ELR (cell line): ENCODE measurements at places on chromosomes 16 and 17.

GRCh38 chr17:79806863-79807720 lies 10.2 kb upstream of the CBX8 start:
- DNase-seq, result no peak

- peak; percentile 50 for DNase-seq
Measured at GRCh38 chr16:4358831-4359561, 7.9 kb upstream of the PAM16 start.

DNA sequence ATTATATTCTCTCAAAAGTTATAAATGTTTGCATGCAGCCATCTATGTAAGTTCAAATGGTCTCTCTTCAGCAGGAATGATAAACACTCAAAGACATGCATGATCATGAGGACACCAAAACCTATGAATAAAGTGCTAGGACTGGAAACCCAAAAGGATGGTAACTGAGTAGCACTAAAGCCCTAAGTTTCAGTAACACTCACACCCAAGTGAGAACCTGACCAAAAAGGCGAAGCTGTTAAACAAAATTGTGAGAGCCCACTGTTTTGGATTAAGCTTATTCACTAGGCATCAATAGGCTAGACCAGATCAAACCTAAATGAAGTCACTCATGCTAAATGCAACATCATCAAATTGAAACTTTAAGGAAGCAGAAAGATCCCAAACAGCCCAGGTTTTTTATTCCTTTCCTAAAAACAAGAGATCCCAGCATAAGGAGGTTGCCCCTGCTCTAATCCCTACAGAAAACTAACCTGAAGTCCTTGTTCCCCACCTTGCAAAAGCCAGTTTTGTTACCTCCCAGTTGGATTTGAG lies 42.4 kb downstream of the GLG1 start:
- DNase-seq, result no peak

GRCh38 chr16:49473131-49473530 lies 99.5 kb downstream of the C16orf78 start:
- no peak for DNase-seq

GRCh38 chr16:82735186-82735585 lies 108.4 kb downstream of the CDH13 start:
- no peak for DNase-seq

DNA sequence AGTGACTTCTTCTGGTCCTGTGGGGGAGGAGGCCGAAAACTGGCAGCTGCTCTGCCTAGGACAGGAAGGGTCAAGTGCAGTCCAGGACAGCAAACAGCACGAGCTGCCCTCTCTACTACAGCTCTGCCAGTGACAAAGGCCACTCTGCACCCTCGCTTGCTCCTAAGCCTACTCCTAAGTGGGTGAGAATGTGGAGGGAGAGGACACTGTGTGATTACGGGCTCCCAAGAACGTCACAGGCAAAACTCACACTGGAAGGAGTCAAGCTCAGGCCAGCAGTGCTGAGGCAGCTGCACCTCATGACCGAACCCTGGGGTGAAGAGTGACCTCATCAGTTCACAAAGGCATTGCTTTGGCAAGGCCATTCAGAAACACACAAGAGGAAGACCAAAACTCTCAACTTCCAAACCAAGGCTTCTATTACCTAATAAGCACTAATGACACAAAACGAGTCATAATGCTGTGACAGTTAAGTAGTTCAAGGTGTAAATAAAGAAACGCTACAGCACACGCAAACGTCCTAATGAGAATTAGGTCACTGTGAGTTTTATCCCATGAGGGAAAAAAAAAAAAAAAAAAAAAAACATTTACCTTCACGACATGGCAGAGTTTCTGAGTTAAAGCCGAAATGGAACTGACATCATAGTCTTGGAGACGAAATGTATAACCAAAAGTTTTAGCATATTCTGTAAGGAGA lies 35.1 kb downstream of the MARF1 start:
- DNase-seq, result peak; percentile 14

DNA sequence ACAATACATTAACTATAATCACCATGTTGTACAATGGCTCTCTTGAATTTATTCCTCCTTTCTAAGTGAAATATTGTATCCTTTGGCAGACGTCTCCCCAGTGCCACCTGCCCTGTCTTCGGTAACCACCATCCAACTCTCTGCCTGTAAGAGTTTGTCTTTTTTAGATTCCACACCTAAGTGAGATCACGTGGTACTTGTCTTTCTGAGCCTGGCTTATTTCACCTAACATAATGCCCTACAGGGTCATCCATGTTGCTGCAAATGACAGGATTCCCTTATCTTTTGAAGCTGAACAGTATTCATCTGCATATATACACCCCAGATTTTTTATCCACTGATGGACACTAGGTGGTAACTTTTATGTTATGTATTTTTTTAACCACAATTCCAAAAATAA lies 24.2 kb downstream of the ORC6 start:
- DNase-seq, result no peak

DNA sequence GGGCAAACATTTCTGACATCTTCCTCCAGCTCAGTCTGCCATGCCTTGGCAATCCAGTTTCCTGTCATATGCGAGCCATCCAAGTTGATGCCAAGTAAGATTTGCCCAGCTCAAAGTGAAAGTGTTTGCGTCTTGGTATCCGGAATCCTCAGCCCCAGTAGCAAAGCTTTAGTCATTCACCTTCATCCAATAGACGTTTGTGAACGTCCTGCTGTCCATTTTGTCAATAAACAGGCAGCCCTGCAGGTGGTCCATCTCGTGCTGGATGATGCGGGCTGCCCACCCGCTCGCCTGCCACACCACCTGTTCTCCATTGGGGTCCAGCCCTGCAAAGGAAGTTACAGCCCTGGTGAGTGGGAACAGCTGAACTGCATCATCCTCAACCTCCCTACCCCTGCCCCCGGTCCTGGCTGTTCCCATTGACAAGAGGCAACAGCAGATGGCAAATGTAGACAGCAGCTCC lies 1.5 kb downstream of the PDF start:
- DNase-seq, result peak; percentile 57

GRCh38 chr17:11488407-11488806 lies 109.9 kb upstream of the DNAH9 start:
- DNase-seq, result no peak

GRCh38 chr16:31695667-31696066 lies 168.0 kb downstream of the AHSP start:
- no peak for DNase-seq

GRCh38 chr17:60277258-60277657 lies 114.7 kb downstream of the USP32 start:
- no peak for DNase-seq

DNA sequence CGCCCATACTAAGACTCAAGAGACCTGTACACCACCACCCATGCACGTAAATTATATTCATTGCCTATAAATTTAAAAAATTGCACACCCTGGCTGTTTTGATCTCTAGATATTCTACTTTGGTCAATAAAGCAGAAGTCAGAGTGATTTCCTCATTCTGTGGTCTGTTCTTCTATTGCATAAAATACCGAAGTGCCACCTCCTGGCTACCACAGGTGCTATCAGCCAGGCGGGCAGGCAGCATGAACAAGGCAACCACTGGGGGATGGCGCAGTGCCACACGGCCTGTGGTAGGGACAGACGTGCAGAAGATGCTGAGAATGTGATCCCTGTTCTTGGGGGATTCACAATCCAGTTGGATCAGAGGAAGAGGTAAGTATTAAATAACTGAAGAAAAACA lies 122.3 kb downstream of the CDK5R1 start:
- DNase-seq, result peak; percentile 51

- peak; percentile 93 for DNase-seq
Measured at GRCh38 chr17:48244121-48244711, 136.7 kb downstream of the SNX11 start.

DNA sequence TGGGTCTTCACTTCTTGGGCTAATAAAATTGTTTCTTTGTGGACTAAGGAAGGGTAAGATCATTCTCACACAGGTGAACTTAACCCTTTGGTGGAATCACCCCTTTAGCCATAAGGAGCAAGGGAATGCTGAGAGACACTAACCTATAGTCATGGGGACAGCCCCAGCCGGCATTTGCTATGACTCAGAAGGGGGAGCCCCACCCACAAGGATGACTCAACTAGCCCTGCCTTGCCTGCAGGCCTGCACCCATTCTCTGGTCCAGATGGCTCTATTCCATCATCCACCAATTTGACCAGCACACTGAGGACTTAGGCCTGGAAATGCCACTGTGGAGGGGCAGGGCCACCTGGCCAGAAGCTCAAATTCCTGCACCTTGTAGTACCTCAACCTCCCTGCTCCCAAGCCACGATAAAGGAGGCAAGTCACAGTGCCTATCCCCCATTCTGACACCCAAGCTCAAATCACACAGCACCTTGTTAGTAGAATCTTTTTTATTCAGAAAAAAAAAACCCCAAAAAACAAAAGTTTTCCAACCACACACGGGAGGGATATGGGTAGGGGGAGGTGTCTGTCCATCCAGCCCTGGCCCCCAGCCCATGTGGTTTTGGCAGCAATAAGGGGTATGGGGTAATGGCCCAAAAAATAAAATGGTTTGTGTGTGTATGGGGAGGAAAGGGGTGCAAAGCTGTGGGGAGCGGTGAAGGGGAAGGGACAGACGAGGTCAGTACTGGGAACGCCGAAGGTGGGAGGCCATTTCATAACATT lies 3.0 kb downstream of the PFN1 start:
- peak; percentile 98 for DNase-seq

- DNase-seq, result peak; percentile 5
Measured at GRCh38 chr16:80693553-80693952, 110.8 kb downstream of the CDYL2 start.

DNA sequence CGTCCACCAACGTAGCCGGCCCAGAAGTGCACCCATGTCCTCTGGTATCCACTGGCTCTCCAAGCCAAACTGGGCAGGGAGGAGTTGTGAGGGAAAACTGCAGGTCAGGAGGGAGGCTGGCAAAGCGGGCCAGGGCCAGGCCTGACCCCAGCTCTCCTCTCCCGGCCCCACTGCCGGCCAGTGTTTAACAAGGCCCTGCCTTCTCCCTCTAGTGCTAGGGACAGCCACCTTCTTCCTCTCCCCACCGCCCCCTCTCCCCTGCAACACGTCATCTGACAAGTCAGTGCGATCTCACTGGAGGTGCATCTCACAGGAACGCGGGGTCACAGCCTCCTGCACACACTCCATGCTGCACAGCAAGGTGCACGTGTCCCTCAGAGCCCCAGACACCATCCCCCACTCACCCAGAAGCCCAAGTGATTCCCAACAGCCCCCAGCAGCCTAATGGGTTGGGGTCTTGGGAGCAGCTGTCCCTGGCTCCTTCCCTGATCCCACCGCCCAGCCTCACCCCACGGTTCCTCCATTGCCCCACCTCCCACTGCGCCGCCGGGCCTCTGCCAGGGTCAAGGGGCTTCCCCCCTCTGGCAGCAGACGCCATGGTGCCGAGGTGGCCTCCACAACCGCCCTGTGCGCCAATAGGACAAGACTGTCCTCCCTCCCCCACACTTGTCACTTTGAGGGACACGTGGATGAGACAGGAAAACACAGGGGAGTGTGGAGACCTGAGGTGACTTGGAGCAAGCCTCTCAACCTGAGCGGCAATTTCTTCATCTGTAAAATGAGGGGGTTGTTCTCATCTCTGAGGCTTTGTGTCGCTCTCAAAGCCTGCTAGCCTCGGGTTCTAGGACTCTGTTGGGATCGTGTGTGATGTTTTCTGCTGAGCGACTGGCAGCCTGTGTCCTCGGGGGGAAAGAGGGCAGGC lies 1.1 kb upstream of the ACE start:
- no peak for DNase-seq

GRCh38 chr16:86038926-86039310 lies 140.0 kb downstream of the IRF8 start:
- no peak for DNase-seq

- peak; percentile 52 for DNase-seq
Measured at GRCh38 chr17:72357764-72358365, 237.0 kb downstream of the SOX9 start.

- DNase-seq, result peak; percentile 37
Measured at GRCh38 chr16:84220851-84221250, 19.0 kb downstream of the KCNG4 start.

GRCh38 chr16:49015225-49015592 lies 266.4 kb downstream of the CBLN1 start:
- no peak for DNase-seq

- no peak for DNase-seq
Measured at GRCh38 chr16:75745242-75745641, 19.0 kb upstream of the CPHXL start.

- DNase-seq, result no peak
Measured at GRCh38 chr17:31433811-31434726, 42.6 kb downstream of the RAB11FIP4 start.

DNA sequence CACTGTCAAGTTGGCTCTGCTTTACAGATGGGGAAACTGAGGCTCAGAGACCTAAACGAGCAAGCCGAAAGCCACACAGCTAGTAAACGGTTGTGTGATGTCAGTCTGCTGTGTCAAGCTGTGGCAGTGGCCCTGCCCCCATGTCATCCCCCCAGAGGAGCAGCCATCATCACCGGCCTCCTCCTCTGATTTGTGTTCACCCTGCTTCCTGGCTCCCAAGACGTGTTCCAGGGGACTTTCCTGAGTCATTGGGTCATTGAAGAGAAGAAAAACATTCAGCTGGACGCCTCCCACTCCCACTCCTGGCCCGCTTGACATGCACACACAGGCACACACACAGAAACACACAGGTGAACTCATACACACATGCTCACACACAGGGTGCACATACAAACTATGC lies 54.0 kb upstream of the CIBAR2 start:
- no peak for DNase-seq

GRCh38 chr17:34066528-34066927 lies 188.6 kb upstream of the CCL2 start:
- DNase-seq, result no peak

DNA sequence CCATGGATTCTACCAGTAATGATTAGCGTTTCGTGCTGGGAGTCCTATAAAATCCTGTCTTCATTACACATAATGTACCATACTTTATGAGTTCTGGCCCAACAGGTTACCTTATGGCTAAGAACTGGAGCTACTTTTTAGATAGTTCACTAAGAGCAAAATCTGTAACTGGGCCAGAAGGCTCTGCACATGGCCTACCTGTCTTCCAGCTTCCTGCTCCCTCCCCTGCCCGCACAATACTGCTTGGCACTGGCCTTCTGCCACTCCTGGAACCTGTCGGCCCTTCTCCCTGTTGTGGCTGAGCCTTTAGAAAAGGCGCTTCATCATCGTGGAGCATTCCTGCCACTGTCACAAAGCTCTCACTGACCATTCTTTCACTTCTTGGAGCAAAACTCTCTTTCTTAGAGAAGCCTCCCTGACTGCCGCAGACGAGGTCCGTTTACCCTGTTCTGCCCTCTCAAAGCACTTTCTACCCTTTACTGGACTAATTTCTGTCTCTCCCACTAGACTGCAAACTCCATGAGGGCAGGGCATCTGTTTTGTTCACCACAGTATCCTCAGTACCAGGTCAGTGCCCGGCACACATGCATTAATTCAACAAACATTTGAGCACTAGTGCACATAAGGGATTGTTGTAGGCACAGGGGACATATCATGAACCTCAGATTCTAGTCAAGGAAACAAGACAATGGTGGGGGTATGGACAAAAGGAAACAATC lies 116.5 kb downstream of the PARN start:
- no peak for DNase-seq

- DNase-seq, result no peak
Measured at GRCh38 chr16:4947722-4948503, 10.2 kb upstream of the SEC14L5 start.

- DNase-seq, result peak; percentile 86
Measured at GRCh38 chr16:86508947-86509758, 1.2 kb upstream of the FOXF1 start.
